NCI-H1105 (cell line): ENCODE measurements at places on chromosomes 5 and 9.
A peak's percentile ranks its signal among the peaks of the same experiment; 100 is the strongest.

GRCh38 chr5:1415059-1415425 is 30.2 kb downstream of the SLC6A3 start:
- no peak for DNase-seq

DNA sequence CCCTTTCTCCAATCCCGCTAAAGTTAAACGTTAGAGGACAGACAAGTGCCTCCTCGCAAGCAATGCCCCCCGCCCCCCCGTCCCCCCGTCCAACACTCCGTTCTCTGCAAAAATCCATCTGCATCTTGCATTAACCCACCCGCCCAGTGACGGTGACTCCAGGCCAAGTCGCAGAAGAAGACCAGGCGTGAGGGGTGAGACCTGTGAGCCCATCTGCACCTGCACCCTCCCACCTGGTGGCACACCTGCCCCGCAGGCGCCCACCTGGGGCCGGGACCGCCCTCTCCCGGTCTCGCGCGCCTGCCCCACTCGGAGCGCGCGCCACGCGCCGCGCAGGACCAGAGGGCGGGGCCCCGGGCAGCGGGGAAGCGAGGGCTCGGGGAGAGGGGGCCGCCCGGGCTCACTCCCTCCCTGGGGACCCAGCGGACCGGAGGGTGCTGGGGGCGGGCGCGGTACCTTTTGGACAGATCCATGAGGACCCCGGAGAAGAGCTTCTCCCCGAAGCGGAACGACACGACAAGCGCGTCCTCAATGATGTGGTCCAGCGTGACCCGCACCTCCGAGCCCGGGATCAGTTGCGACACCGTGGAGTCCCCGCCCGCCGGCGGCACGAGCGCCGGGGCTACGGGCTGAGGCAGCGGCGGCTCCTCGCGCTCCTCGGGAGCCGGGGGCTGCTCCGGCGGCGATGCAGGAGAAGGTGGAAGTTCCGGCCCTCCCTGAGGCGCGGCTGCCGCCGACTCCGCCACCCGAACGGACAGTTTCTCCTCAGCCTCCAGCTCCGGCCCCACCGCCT is 705 bp downstream of the PWWP2A start:
- DNase-seq, result peak; percentile 45

- DNase-seq, result no peak
Measured at GRCh38 chr5:9166202-9167112, 379.4 kb downstream of the SEMA5A start.

DNA sequence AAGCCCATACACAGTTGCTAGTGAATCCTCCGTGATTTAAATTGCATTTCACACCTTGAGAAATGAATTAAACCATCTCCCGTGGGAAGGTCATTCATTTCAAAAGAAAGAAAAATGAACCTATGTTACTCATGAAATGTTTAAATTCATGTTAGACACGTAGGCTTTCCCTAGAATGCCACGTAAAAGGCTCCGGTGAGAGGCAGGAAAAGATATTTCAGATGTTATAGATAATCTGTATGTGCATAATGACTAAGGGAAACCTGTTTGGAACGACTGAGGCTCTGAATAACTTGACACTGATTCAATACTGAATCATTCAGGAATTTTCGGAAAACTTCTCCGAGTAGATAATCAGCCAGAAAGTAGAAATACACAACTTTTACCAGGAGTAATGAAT is 134.3 kb upstream of the ICE1 start:
- no peak for DNase-seq

DNA sequence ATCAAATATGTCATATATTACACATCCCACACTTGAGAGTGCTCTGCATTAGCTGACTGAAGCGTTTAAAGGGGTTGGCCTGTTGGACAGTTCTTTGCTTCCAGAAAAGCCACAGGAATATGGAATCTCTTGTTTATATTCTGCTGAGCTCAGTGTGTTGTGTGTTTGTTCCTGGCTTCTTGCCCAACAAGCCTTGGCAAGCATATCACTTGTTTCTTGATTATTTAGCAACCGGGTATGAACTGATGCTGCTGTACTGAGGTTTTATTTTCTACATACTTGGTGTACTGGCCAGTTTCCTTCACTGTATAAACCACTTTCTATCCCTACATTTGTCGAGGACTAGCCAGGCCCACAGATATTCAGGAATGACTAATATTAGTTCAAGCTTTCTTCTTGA is 378.9 kb downstream of the KCTD16 start:
- peak; percentile 70 for DNase-seq

GRCh38 chr9:69215774-69216485 is 41.9 kb downstream of the TJP2 start:
- no peak for DNase-seq

DNA sequence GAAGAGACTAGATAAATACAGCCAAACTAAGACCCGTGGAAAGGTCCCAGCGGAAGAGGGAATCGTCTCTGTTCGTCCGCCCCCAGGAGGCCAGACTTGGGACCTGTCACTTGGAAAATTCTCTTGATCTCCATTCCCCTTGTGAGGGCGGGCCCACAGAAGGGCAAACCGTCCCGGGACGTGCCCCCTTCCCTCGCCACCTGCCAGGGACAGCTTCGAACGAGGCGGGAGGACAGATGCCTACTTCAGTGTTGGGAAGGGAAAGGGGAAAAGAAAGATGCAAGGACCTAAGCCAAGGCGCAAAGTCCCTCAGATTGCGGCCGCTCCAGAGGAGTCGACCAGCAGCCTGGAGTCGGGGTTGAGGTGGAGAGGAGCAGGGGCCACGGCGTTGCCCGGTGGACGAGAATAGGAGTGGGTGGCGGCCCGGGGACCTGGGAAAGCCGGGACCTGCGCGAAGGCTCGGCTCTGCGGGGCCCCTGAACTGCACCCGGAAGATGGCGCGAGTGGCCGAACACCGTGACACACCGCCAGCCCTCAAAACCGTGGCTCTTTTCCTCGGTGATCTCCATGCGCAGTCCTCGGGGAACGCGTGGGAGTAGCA is 4.4 kb upstream of the EBF1 start:
- DNase-seq, result no peak

DNA sequence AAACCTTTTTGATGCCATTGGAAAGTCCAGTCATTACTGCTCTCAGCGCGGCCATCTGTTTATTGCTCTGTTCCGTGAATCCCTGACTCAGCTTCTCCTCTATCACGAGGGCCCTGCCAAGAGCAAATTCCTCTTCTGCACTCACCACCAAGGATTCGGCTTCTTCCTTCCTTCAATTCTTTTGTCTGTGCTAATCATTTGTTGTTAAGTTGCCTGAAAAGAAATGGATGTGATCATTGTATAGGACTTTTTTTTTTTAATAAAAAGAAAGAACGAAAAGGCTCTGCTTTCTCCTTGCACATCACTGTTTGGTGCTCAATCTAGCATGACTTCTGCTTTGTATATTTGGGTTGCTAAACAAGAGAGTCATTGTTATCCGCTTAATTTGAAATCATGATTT is 128.7 kb upstream of the PIK3R1 start:
- DNase-seq, result no peak

- no peak for DNase-seq
Measured at GRCh38 chr9:127739614-127740330, 4.7 kb upstream of the TOR2A start.

DNA sequence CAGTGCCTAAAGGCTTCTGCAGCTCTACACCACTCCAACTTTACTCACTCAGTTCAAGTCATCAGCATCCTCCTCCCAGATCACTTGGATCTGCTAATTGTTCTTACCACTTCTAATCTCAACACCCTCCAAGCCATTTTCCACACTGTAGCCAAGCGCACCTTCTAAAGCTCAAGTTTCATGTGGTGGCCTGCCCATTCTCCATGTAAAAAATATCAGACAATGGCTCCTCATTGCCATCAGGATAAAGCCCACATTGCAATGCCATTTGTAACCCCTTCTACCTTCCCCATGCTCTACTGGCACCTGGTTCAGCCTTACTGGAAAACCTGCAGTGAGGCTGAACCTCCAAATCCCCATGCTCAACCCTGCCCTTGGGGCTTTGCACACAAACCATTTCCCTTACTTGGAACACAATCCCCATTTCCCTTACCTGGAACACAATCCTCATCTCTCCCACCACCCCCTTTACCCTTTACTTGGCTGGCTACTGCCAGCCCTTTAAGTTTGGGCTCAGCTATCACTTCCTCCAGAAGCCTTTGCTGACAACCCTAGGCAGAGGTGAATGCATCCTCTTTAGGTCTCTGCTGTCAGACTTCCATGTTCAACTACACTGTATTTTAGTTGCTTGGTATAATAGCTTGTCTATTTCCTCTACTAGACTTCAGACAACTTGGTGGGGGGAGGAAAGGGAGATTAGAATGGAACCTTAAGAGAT is 220.0 kb downstream of the TSSK1B start:
- no peak for DNase-seq

- no peak for DNase-seq
Measured at GRCh38 chr5:108830705-108831276, 83.1 kb downstream of the FER start.

DNA sequence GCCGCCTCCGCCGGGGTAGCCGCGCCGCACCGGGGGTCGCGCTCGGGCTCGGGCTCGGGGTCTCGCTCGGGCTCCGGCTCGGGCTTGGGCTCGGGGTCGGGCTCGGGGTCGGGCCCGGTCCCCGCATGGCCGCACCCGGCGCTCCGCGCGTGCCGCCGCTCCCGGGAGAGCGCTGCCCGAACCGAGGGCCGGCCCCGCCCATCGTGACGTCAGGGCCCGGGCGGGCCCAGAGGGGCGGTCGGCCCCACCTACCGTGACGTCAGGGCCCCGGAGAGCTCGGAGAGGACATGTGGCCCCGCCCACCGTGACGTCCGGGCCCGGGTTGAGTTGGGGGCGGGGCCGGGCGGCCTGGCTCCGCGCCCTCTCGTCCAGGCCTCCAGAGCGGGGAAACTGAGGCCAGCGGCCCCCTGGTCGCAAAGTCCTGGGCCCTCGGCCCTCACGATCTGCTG is at the start of gene NSMF:
Gene NSMF (minus strand): TSS at position 183 of the 449 bp plus-strand sequence. CDS start 232 bp downstream, outside the sequence.
- peak; percentile 84 for DNase-seq

- DNase-seq, result no peak
Measured at GRCh38 chr9:5511476-5511875, 1.1 kb downstream of the PDCD1LG2 start.

DNA sequence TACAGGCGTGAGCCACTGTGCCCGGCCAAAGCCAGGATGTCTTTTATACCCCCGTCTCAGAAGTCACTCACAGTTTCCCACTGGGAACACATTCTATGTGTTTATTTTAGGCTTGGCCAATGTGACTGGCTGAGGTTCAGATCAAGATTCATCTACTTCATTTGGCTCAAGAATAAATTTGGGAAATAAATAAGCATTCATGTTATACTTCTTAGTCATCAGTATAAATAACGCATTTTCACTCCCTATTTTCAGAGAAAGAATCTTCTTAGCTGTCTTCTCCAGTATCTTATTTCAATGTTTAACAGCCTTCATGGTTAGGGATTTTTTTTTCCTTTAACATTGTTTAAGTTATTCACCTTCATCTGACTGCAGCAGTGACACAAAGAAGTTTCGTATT is 11.8 kb downstream of the S100Z start:
- DNase-seq, result no peak

- DNase-seq, result no peak
Measured at GRCh38 chr5:68522863-68523262, 307.3 kb downstream of the PIK3R1 start.

GRCh38 chr9:95306819-95307218 is 10.7 kb downstream of the FANCC start:
- no peak for DNase-seq

DNA sequence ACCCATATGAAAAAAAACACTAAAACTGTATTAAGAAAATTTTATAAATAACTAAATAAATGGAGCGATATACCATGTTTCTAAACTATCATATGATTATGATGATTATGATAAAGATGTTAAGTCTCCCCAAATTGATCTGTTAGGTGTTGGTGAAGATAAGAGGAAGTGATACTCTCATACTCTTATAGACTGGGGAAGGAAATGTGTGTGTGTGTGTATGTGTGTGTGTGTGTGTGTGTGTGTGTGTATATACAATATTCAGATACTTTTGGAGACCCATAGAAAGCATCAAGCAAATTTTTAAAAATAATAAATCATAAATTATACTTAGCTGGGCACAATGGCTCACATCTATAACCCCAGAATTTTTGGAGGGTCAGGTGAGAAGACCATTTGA is 62.9 kb downstream of the TMEM232 start:
- DNase-seq, result no peak

- DNase-seq, result no peak
Measured at GRCh38 chr5:115859378-115859777, 17.6 kb downstream of the AP3S1 start.

DNA sequence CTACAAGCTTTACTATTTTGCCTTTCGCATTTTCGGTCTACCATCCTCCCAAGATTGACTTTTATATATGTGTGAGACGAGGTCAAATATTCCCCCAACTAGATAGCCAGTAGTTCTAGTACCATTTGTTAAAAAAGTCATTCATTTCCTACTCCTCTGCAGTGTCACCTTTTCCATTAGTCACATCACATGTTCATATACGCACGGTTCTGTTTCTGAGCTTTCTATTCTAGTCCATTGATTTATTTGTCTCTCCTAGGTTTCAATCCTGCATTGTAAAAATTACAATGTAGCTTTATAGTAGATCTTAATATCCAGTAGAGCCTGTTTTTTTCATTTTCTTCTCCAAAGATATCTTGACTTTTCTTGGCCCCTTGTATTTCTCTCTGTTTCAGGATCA is 528.7 kb upstream of the TRPC7 start:
- DNase-seq, result no peak
